ENCODE measurements at places on chromosomes 1 and 21.

DNA sequence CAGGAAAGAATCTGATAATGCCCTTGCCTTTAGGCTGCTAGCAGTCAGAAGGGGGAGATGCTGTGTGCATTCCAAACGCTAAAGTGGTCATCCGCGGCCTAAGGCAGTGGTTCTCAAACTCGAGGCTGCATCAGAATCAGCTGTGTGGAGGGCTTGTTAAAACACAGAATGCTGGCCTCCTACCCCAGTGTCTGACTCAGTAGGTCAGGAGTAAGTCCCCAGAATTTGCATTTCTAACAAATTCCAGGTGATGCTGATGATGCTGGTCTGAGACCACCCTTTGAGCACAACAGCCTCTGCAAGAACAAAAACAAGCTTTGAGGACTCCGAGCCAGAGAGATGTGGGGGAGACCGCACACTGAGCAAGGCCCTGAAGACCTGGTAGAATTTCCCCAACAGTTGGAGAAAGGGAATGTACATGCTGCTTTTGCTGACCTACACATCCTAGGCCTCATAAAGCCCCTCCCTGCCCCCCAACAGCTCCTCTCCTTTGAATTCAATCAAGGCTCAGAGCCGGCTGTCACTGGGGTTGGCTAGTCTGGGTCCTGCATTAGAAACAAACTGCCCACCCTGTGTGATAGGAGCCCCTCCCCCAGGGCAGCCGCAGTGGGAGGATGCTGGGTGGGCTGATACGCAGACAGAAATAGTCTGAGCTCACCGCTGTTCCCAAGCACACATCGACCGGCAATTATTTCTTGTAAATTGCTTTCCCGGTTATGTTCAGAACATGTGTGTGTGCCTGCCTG is 27.1 kb downstream of the SHISAL2A start:
- no peak for DNase-seq

DNA sequence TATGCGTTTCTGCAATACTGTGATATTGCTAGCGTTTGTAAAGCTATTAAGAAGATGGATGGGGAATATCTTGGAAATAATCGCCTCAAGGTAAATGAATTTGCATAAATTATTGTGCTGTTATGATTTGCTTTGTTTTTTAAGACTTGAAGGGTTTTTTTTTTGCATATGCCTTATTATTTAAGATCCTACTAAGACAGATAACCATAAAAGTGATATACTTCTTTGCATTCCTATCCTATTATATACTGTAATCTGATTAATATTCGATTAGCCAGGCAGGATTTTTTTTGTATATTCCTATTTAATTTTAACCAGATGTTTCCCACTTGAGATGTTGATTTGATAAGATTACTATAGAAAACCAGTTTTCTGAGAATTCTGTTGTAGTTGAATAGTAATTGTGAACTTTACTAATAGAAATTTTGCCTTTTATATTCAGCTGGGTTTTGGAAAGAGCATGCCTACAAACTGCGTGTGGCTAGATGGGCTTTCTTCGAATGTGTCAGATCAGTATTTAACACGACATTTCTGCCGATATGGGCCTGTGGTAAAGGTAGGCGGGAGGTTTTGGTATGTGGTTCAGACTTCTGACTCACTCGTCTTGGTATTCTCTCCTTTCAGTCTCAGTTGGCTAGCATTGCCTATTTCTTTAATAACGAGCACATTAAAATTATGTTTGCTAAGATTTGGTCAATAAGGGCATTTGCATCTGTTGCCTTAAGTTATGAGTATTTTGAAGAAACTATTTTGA is 56.8 kb downstream of the ZBTB17 start:
- DNase-seq, result peak; percentile 55

DNA sequence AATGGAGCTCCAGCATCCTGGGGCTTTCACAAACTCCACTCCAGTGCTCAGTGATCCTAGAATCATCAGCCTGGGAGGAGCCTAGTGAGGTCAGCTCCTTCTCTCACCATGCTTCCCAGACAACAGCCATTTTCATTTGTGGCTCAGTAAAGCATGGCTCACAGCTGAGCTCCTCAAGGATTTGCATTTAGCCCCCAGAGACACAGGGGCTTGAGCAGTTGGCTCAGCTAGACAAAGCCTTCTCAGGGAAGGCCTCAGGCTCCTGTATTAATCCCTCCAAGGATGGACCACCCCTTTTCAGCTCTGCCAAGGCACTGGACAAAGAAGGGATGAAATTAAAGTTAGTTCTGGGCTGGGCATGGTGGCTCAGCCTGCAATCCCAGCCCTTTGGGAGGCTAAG is 39.5 kb downstream of the ERI3 start:
- DNase-seq, result no peak

DNA sequence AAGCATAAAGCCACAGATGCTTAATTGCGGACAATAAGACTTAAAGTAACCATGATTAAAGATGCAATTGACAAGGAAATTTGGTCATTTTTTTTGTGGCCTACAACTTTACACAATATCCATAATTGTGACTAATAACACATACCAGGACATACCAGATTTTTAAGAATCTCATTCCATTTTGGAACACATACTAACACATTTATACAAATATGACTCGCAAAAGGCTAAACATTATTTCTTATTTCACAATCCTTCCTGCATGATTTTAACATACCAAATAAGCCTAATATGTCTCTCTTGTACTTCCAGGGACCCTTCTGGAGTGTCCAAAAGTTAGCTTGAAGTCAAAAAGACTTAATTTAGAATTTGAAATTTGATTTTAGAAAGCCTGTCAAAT is 48.8 kb downstream of the DR1 start:
- DNase-seq, result no peak

GRCh38 chr1:11479375-11479979 is 522 bp downstream of the DISP3 start:
- DNase-seq, result no peak

DNA sequence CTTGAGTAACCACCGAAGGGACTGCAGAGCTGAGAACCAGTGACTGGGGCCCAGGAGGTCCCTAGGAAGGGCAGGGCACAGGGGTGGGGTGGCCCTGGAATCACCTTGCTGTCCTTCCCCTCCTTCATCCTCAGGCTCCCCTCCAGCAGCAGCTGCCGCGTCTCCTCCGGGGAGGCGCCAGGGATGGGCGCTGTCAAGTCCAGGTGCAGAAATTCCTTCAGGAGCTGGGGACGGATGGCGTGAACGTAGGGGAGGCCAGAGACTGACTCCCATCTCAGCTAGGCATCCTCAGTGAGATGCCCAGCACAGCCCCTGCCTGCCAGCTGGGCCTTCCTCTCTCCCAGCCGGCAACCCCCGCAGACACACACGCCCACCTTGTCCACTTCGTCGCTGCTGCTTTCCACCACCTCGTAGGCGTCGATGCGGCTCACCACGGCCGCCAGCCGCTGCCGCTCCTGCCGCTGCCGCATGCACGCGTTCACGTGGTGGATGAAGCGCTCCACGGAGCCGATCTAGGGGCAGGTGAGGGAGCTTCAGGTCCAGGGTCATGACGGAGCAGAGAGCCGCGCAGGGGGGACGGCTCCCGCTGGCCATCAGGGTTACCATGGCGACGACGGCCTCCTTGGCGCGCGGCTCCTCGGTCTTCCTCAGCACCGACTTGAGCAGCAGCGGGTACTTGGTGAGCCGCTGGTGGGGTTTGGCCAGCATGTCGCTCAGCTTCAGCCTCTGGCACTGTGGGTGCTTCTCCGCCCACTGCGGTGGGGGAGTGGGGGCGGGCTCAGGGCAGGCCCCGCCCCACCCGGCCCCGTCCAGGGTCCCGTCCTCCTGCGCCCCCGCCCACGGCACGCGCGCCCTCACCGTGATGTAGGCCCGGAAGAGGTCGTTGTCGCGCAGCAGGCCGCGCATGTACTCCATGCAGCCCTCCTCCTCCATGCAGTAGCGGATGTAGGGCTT is 4.4 kb upstream of the TNFRSF25 start:
- DNase-seq, result no peak

GRCh38 chr1:61078618-61079295 is 3.6 kb upstream of the NFIA start:
- DNase-seq, result no peak

GRCh38 chr21:44837537-44837936 is 19.7 kb upstream of the SUMO3 start:
- no peak for DNase-seq

- DNase-seq, result no peak
Observed at GRCh38 chr1:80349218-80349617, 1342.7 kb upstream of the ADGRL4 start.

DNA sequence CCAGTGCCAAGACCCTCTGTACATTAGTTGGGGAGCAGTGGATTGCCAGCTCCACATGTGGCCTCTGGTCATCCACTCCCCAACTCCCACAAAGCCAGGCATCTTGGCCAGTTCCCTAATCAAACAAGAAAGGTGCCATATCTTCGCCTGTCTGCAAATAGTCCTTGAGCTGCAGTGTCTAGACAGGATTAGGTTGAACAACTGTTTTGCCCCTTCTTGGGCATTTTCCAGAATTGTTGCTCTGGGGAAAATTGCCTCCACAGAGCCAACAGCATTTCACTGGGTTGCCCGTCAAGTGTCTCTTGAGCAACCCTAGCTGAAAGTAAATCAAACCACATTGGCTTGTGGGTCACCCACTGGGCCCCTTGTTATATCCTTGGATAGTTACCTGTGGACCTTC is 109.3 kb downstream of the GDAP2 start:
- no peak for DNase-seq

GRCh38 chr21:44083631-44084291 is 23.4 kb upstream of the PWP2 start:
- no peak for DNase-seq

DNA sequence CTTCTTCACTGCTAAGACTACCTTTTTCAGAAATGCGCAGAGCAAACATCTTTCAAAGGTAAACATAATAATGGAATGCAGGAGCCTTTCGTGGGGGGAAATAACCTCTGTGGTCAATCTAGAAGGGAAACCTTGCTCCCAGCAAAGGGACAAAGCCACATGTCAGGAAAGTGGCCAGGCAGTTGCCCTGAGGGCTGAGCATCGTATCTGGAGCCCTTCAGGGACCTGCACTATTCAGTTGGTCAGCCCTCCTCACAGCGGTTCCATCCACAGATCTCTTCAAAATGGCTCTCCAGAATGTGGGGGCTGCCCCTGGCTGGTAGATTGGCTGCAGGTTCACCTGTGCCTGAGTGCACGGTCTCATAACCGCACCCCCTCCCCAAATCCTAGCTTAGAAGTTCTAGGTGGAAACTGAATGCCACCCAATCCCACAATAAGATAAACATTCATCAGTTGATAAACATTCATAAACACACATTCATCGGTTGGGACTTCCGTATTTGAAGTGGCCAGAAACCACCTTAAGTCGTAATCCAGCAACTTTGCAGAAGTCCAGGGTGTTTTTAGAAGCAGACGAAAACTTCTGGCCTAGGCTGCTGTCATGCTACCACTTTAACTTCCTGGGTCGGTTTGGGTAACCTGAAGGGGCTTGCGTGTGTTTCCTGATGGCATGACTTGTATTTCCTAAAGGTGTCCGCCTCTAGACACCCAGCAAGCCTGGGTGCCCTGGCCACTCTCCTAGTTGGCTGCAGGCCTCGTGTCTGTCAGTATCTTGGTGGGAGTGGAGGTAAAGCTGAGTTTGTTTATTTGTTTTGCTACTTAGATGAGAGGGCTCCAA is 50.5 kb downstream of the RASSF5 start:
- no peak for DNase-seq

- DNase-seq, result no peak
Observed at GRCh38 chr1:15833842-15834405, 13.6 kb upstream of the SPEN start.

DNA sequence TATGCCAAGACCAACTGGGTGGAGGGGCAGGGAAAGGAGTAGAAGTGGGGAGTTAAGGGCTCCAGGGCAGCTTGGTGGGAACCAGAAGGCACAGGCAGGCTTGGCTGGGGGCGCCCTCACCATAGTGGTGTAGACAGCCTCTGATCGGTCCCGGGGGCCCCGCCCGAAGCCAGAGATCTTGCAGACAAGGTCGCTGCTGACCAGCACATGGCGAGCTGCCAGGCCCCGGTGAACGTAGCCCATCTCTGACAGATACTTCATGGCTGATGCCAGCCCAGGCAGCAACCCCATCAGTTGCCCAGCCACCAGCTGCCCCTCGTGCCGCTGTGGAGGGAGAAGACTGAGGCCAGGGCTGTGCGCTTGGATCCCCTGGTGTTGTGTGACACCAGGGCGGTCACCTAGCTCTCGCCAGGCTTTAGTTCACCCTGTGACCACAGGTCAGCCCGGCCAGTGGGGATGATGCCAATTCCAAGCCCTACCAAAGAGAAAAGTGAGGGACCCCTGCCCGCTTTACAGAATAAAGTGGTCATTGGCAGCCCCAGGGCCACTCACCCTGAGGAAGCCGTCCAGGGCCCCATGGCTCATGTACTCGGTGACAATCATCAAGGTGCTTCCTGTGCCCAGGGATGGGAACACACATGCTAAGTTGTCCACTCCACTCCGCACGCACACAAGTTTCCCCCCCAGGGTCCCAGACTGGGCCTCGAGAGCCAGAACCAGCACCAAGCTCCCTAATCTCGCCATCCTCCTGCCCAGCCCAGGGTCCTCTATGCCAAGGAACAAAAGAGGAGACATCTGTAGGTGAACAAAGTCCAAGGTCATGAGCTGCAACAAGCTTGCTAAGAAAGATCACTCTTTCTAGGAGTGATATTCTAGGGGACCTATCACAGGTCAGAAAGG is 28.2 kb downstream of the CDCA8 start:
- no peak for DNase-seq

DNA sequence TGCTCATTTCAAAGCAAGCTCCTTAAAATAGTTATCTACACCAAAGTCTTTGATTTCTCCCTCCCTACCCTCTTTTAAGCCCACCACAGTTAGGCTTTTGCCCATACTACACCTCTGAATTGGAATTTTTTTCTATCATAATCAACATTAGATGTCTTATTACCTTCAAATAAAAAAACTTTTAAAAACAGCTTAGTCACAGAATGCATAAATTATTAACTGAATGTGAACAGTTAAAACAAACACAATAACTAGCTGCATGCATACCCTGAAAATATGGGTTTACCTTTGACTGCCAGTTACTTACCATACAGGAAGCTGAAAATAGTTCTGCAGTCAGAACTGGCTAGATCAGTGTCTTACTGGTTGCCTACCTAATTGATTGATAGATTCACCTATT is 210.9 kb downstream of the TGFB2 start:
- DNase-seq, result no peak

DNA sequence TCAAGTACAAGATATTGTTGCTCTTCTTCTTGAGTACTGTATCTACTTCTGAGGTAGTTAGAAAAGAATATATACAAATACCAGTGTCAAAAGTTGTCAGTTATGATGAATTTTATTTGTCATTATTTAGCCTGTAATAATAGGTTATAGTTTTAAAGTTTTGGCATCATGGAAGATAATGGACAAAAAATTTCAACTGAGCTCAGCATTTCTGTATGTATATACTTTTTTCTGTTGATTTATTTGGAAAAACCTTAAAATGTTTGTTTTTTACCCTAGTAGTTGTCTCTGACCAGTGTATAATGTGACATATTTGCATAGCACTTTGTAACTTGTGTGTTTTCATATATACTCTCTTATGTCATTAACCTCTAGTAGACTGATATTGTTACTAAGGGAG is 11.1 kb downstream of the SLC35A3 start:
- no peak for DNase-seq

- peak; percentile 64 for DNase-seq
Observed at GRCh38 chr1:13748610-13749505, 48.9 kb downstream of the PRDM2 start.

GRCh38 chr1:20896826-20897225 is 109.7 kb upstream of the HP1BP3 start:
- no peak for DNase-seq
